ENCODE measurements at places on chromosomes 2 and 18.

GRCh38 chr2:235493775-235494715 lies at the start of gene AGAP1:
Gene AGAP1, plus strand, starts transcription at chr2:235494043.
- DNase-seq = peak; percentile 87

DNA sequence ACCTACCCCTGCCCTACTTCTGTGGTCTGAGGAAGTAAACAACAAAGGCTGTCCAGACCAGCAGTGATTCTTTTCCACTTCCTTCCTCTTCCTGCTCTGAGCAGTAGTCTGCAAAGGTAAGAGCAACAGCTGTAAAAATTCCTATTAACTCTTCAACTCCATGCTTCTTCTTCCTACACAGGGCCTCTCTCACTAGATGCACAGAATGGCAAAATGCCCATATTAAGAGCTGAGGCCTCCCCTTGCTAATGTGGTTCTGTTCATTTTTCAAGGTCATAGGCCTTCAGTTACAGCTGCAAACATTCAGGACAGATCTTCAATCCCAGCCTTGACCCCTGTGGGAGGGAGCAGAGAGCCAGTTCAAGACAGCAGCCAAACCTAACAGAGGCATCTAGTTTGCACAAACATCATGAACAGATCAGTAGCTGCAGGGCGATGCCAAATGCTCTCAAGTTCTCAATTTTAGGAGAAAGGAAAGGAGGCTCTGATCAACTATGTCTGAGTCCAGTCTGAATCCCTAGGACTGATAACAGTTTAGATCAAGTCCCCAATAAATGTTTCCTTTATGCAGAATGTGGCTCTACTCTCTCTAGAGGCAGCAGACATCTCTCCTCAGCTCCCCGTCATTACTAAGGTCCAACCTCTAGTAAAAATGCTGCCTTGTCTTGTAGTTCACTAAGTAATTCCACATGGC lies 20.9 kb downstream of the SLC40A1 start:
- DNase-seq = no peak

DNA sequence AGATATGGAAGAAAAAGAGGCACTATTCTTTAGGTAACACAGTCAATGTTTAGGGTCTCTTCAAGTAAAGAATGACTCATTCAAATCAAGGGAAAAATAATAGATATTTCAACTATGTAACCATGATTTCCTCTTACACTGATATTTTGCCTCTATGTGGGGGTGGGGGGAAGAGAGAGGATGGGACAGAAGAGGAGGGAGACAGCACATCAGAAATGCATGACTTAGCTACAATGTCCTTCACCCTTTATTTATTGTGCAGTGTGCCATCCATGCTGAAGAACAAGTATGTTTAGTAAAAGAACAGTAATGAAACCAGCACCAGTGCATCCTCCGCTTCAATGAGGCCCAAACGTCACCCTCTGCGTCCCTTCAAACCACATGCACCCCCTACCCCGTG lies 204.8 kb downstream of the HDAC4 start:
- no peak for DNase-seq

DNA sequence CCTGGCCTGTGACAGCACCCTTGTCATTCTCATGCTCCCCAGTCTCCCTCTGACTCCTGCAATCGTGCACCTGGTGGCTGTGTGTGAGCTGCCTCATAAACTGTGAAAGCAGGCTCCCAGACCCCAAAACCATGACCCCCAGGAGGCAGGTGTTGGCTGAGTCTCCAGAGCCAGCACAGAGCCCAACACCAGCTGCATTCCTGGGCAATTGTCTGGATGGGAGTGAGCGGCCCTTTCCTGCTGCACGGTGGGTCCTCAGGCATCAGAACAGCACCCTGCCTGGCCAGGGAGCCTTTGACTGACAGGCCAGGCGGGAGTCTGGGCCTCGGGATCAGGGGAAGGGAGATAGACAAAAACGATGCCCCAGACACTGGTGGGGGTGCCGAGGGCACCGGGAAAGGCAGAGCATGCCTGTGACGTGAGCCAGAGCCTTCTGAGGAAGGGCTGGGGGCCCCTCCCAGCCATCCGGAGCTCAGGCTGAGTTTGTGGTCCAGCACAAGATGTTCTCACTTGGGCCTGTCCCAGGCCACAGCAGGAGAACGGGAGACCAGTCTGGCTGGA lies 135.1 kb upstream of the GPC1 start:
- no peak for DNase-seq

DNA sequence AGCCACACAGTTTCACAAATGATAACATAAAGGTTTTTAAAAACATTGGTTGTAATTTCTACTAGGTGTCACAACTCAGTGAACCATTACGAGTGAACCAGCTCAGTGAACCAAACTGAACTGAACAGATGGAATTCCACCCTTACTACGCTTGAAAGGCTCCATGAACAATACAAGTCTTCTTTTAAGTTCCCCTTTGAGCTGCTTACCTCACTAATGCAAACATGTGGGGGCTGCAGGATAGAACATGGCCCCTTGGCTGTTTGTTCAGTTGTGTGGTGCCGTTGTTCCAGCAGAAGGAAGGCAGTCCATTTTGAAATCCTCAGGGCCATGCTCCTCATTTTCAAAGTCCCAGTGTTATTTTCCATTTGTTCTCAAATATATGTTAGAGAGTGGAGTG lies 30.7 kb upstream of the KLHL14 start:
- no peak for DNase-seq
